ENCODE measurements at places on chromosomes 12 and 14.

- DNase-seq, result peak; percentile 78
Observed at GRCh38 chr14:104794099-104794498, 1.4 kb downstream of the AKT1 start.

- DNase-seq, result no peak
Observed at GRCh38 chr14:24160499-24160849, 591 bp upstream of the IRF9 start.

DNA sequence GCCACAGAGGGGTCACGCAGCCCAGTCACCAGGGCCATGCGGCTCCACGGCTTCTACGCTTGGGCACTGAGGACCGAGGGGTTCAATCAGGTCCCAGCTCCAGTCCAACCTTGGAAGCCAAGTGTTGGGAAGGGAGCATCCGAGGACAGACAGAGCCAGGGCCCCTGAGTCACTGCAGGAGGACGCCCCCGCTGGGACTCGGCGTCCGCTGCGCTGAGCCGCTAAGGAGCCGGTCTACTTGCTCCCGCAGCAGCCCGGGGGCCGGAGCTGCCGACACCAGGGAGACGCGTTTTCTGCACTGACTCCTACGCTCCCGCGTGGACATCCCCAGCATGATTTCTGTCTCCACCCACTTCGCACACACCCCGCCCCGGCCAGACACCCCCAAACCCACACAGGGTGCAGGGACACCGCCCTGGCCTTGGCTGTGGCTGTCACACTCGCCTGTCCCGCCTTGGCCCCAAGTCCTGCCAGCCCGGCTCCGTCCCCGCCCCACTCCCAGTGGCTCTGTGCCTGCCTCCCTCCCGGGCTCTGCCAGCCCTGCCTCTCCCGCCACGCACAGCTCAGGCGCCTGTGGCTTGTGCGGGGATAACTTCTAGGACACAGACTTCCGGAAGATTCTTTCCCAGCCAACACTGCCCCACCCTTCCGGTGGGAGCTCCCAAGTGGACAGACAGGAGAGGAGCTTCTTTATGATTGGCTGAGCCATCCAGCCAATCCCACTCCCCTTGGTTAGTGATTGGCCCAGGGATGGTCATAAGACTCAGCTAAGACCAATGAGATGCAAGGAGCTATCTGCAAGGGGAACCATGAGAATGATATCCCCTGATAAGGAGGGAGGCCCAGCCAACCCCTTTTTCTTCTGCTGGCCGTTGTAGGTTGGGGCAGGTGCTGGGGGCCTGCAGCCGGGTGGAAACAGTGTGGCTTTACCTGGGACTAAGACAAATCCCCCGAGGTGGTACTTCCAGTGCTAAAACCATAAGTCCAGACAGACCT lies 118.9 kb upstream of the SFSWAP start:
- no peak for DNase-seq

- DNase-seq, result peak; percentile 65
Observed at GRCh38 chr14:105324080-105324778, 9.7 kb downstream of the PACS2 start.

- DNase-seq, result no peak
Observed at GRCh38 chr12:1875608-1876007, 42.8 kb downstream of the CACNA2D4 start.

GRCh38 chr12:130102266-130102665 lies 60.0 kb upstream of the FZD10 start:
- no peak for DNase-seq

DNA sequence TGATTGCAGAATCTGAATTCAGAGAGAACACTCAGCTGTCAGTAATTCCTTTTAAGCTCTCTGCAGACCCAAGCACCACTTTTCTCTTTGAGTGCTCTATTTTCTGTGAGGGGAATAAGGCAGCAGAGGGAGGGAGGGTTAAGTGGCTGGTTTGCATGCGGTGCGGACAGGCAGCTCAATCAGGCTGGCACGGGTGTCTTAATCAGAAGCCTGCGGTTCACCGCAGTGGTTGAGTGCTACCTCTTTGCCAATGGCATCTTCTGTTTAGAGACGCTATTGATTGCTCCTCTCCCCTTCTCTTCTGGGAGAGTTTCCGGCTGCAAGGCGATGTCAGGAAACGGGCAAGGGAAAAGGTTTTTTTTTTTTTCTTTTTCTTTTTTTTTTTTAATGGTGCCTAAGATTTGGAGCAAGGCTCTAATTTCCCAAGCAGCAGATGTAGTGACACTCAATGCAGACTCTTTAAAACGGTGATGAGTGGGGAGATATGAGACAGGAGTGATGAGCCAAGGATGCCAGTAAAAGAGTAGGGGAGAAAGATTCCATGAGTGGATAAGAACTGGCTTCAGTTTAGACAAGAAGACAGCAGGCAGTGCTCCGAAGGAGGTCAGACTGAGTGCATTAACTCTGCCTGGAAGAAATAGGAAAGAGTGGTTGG lies 533.7 kb upstream of the SEL1L start:
- no peak for DNase-seq

- DNase-seq, result no peak
Observed at GRCh38 chr14:105987563-105987962, 461.2 kb downstream of the TMEM121 start.

- no peak for DNase-seq
Observed at GRCh38 chr14:83301791-83302190, 1768.1 kb upstream of the SEL1L start.

DNA sequence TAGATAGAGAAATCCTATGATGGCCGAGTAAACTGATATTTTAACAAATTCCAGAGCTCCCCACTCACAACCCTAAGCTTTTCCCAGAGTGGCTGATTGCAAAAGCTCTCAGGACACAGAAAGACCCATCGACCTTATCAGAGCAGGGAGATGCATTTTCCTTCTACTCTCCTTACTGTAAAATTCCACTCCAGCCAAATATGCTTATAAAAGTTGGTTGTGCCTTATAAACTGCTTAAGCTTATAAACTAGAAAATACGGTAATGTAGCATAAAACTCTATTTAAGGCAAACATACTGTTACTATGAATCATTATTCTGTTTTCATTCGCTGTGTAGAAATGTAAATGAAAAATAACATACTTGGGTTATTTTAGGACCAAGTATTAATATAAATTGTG lies 41.6 kb upstream of the TRHDE start:
- DNase-seq, result peak; percentile 83

DNA sequence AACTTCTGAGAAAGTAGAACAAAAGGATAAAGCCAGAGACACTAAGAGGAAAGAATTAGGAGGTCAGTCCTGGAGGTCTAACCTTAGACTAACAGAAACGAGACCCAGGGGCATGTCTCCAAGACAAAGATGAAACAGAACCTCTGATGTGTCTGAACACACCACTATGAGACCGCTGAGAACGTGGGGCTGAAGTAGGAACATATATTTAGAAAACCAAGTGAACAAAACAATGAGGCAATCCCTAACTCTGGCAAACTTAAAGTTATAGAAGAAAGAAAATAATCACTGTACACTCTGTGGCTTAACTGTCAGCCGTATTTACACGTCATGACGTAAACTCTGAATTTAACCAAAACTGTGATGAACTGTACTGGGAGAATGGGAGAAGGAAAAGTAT lies 17.9 kb downstream of the KCTD10 start:
- DNase-seq, result peak; percentile 80

- no peak for DNase-seq
Observed at GRCh38 chr12:84704856-84705255, 207.7 kb downstream of the SLC6A15 start.

DNA sequence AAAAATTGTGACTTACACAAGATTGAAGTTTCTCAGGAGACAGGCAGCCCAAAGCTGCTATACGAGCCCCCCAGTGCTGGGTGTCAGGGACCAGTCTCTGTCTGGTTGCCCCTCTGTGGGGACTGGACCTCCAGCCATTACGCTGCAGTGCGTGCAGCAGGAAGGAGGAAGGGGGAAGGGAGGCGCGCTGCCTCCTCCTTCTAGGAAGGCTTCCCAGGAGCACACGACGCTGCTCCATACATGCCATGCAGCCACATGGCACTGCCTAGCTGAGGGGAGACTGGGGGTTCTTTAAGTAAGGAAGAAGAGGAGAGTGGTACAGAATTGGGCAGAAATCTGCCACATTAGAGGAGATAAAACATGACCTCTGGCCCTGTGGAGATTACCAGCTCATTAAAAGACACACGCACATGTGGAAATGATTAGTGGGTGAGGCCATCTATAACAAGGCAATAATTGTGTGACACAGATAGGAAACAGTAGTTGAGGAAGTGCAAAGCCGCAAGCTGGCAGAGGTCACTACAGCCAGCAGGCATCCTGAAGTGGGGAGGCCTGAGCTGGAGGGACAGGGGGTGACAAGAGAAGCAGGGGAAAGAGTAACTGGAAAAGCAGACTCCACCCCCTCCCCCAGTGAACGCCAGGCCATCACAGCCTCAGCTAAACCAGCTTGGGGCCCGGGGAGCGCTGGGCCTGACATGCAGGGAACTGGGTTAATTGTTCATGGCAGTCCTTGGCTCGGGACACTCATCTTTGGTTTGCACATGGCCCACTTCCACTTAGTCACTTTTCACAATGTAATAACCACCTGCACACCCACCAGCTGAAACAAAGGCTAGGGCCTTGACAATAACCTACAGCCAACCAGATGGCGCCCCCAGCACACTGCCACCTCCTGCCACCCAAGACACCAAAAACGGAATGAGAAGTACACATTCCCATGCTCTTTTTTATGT lies 39.6 kb downstream of the CCDC88C start:
- DNase-seq, result no peak

DNA sequence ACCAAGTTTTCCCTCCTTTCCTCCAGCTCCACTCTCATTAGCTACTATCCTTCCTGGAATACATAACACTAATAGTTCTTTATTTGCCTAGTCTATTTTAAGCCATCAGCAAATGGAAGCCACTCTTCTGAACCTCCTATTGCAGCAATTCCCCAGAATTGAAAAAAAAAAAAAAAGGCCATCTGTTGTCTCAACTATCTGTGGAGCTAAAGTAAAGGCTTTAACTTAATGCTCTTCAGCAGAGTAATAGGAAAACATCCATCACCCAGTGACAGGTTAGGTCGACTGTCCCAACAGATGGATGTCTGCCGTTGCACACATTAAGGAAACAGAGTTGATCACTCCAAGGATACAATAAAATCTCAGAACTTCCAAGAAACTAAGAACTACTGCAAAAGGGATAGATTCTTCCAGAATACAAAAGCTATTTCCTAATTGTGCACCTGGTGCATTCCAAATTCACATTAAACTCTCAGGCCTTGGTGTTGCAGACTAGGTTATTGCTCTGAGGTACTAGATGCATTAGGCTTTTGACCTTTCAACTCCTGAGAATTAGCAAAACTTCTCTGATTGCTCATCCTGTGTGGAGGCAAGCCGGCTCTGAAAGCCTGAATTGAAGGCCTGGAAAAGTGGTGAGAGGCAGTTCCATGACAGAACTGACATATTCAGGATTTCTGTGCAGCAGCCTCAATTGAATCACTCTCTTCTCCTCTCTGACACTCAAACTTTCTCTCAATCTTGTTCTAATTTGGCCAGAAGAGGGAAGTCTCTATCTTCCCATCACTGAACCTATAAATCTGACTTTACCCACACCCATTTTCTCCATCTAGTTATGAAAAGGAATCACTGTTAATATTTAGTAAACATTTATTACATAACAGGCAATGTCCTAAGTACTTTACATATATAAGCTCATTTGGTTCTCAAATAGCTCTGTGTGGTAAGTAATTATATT lies 238.4 kb upstream of the HMGA2 start:
- no peak for DNase-seq

DNA sequence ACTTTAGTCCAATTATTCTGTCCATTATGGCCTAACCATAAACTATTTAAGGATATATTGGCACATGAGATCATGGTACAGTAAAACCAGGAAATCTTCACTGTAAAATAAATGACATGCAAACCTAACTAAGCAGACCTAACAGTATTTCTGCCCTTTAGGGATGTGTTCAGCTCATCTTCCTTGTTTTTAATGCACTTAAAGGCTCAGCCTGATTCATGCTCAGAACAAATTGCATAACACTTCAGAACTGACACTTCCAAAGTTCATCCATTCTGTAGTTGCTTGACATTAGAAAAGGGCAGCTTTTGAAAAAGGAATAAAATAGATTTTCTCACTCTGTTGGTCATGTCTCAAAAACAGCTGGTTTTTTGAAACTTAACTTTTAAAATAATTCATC lies 708.5 kb downstream of the C12orf50 start:
- DNase-seq, result peak; percentile 60

GRCh38 chr12:47762850-47763465 lies 4.3 kb upstream of the RAPGEF3 start:
- no peak for DNase-seq

- DNase-seq, result no peak
Observed at GRCh38 chr12:51848841-51849735, 570 bp upstream of the FIGNL2 start.

DNA sequence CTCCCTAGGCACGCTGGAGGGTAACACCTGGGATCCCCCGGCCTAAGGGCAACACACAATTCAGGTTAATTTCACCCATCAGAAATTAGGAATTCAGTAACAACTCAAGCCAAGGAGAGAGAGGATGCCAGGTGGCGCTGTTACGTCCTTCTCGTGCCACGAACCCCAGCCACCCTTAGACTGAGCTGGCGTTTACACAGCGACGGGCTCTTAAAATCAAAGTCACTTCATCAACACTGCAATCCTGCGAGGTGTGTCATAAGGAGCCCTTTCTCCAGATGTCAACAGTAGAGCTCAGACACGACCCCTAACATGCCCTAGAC lies 110.6 kb upstream of the TMEM132D start:
- DNase-seq, result no peak

- peak; percentile 29 for DNase-seq
Observed at GRCh38 chr12:3725388-3726115, 27.4 kb downstream of the CRACR2A start.

DNA sequence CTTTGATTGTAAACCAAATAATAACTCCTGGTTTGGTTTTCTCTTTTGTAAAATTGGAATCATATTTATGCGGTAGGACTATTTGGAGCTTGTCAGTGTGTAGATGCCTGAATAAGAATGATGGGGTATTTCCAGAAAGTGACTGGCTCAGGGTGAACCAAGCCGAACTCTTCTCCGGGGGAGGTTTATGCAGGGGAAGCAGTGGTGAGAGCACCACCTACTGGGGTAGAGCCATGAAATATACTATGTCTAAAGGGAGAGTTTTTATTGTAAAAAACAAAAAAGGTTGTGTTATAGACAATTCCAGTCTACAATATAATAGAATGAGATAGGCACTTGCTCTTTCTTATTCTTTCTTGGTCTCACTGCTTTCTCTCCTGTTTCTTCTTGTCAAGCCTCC lies 222.9 kb upstream of the SLC16A7 start:
- peak; percentile 42 for DNase-seq

DNA sequence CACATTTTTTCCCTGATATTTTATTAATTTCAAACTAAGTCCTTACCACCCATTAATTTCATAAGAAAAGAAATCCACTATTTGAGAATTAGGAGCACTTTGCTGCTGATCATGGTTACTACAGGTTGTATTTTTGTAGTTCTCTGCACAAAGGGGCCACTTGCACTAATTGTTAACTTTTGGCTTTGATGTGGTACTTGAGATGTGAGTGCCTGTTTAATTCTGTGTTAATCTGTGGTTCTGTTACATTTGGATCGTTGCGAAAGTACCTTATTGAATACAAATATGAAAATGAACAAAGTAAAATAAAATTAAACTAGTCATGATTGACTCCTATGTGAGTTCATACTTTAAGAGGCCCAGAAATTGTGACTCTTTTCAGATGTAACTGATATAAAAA lies 374.9 kb upstream of the RGS6 start:
- no peak for DNase-seq
